ENCODE measurements at places on chromosomes 6 and 20. TPM values are rescaled to one million over a fixed set of nuclear protein-coding genes. Genes with fewer than 3 reads are reported as not detected.
A peak's percentile ranks its signal among the peaks of the same experiment; 100 is the strongest.

DNA sequence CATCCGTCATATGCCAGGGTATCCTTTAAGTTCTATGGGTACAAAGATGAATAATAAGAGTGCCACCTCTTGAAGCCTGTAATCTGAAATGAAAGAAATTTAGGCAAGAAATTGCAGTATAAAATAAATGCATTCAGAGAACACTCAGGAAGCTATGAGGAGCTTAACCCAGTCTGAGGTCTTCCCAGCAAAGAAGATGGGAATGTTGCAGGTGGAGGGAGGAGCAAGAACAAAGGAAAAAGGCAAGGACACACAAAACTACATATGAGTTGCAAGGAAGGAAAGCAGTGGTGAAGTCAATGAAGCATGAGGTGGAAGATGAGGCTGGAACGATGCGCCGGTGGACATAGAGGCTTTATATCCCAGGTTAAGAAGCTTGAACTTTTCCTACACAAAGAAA is 67.0 kb upstream of the DST start:
- DNase-seq, result no peak

PXMP4 gene
- total RNA-seq, result 6.7 TPM

- no peak for DNase-seq
Measured at GRCh38 chr6:39905640-39905975, 28.7 kb downstream of the MOCS1 start.

DNA sequence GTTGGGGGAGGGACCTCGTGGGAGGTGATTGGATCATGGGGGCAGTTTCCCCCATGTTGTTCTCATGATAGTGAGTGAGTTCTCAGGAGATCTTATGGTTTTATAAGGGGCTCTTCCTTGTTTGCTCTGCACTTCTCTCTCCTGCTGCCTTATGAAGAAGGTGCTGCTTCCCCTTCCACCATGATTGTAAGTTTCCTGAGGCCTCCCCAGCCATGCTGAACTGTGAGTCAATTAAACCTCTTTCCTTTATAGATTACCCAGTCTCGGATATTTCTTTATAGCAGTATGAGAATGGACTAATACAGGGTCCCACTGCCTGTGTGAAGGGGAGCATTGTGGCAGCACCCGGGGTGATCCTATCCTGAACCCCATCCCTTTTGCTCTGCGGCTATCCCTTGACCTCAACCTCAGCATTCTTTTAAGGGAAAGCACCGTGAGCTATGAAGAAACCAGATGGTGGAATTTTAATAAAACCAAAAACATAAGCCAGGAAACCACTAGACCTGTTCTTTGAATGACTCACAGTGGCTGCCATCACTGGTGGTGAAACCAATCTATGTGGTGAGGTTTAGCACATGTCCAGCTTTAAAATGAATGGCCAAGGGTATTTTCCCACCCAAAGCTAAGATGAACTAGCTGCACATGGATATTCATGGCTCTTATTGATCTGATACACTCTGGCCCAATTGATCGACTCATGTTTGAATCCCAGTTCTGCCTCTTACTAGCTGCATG is 62.2 kb downstream of the ZDHHC14 start:
- DNase-seq, result peak; percentile 12

NHSL1 gene
- total RNA-seq, result 1.6 TPM

DNA sequence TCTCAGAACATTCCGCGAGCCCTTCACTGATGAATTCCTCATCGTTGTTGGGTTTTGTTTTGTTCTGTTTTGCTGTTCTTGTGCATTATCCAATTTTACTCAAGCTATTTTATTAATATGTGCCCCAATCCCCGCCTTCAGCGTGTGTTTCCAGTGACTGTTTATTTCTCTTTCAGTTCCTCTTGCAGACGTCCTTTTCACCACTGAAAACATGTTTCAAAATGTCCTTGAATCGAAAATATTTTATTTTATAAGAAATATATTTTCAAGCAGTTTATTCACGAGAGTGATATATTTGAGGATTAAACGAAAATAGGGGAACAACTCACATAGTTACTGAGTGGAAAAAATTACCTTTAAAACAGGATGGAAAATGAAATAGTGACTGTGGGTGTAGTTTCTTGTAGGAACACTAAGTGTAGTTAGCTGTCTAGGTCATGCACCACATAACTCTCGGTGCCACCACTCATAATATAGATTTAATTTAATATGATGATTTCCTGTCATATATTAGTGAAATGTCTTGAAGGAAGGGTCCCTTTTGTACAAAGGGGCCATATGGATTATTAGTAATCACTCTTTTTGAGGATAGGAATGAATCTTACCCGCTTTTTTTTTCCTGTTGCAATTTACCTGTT is 45.3 kb upstream of the HDDC2 start:
- no peak for DNase-seq

GPR6 gene
- not detected for total RNA-seq

GRCh38 chr6:143877584-143878271 is 13.5 kb downstream of the ZC2HC1B start:
- DNase-seq, result no peak

- no peak for DNase-seq
Measured at GRCh38 chr6:53159558-53159957, 10.9 kb upstream of the GCM1 start.

CAGE1 gene
- 1.1 TPM for total RNA-seq

DCDC2 gene
- total RNA-seq, result under 0.01 TPM

DNA sequence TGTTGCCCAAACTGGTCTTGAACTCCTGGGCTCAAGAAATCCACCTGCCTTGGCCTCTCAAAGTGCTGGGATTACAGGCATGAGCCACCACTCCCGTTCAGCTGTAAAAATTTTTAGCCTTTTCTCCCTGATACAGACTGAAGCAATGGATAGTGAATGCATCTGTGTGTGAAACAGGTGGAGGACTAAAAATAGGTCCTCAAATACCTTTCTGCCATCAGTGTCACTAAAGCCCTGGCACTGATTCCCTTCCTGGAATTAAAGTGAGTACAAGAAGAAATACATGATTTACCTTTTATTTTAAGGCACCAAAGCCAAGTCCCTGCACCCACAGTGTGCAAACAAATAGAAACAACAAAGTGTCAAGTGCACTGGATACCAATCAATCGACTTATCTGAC is 25.1 kb downstream of the TULP4 start:
- no peak for DNase-seq

EYA4 gene
- under 0.01 TPM for total RNA-seq

SLC35B3 gene
- 5.7 TPM for total RNA-seq

GRCh38 chr6:17505767-17506280 is 94.3 kb upstream of the FAM8A1 start:
- DNase-seq, result no peak

DNA sequence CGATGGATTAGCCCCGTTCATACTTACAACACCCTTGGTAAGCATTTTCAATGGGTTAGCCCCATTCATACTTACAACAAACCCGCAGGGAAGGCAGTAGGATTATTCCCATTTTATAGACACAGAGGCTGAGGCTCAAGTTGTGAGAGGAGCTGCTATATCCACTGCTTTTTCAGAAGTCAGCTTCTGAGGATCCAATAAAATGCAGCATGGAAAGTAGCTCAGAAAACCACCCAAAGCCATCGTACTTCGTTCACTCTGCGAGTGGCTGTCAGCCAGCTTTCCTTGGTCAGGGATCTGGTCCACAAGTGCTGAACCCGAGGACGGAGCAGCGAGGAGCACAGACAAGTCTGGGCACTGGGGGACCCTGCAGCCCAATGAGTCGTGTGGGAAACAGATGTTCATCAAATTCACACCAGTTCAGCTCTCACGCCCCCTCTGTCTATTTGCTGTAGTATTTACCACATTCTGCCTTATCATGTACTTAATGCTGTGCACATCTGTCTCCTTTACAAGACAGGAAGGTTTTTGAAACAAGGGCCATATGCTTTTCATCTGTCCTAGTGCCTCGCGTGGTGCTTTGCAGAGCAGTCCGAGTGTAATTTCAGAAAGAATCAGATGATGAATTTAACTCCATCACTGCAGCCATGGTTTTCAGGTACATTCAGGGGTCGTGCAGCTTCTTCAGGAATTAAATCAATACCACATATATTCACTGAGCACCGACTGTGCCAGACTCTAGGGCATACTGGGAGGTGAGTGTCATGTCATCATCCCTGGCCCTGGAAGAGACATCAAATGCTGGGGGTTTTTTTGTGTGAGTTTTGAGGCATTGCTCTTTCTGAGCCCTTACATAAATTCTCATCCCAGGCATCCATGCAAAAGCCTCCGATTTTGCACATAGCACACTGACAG is 256.9 kb downstream of the CDH26 start:
- DNase-seq, result peak; percentile 44

DNA sequence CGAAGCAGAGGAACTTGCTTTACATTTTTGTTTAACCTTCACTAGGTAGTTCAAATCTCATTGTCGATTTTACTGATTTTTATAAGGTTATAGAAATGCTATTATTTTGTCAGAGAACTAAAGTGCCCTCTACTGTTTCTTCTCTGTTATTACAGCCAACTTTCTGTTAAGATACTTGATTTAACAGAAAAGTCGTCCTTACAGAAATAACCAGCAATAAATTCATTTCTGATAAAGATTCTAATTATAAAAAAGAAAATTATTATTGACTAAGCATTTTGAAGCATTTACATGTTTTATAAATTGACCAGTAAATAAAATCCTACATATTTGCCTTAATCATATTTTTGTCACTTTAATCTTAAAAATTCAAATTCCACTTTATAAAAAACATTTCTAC is 60.8 kb downstream of the OGFRL1 start:
- DNase-seq, result no peak

NEDD9 gene
- total RNA-seq, result 4.6 TPM

GRCh38 chr6:8855411-8855810 is 420.1 kb upstream of the SLC35B3 start:
- no peak for DNase-seq

DNA sequence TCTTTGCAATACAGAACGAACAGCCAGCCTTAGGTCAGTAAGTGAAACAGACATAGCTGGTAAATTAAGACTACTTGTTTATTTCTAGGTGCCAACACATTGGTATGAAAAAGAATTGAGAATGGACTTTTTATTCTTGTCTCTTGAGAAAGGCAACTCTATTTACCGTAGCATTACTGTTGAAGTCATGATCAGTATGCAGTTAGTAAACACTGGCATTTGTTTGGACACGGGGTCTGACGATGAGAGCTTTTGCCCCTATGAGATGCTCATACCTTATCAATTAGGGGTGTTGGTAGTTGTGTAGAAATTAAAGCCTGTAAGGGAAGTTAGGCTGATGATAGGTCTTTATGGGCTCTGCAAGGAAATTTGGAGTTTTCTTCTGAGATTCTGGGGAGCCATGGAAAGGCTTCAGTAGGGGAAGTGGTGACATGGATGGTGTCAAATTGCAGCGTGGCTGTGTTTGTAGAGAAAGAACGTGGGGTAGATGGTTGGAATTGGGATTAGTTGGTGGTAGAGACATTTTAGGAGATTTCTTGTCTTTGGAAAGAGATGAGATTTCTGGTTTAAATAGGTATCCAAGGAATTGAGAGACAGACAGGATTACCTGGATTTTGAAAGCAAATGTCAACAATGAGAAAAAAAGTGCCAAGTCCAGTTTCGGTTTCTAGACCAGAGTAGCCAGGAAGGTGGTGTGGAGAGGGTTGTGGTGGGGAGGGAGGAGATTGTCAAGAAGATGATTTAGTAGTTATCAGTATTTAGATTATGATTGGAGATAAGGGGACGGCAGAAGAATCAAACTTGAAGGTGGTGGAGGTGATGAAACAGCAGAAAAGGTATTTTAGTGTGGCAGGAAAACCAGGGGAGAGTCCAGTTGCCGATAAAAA is 116.6 kb downstream of the JARID2 start:
- DNase-seq, result no peak
